ENCODE measurements at places on chromosomes 7 and 10.

DNA sequence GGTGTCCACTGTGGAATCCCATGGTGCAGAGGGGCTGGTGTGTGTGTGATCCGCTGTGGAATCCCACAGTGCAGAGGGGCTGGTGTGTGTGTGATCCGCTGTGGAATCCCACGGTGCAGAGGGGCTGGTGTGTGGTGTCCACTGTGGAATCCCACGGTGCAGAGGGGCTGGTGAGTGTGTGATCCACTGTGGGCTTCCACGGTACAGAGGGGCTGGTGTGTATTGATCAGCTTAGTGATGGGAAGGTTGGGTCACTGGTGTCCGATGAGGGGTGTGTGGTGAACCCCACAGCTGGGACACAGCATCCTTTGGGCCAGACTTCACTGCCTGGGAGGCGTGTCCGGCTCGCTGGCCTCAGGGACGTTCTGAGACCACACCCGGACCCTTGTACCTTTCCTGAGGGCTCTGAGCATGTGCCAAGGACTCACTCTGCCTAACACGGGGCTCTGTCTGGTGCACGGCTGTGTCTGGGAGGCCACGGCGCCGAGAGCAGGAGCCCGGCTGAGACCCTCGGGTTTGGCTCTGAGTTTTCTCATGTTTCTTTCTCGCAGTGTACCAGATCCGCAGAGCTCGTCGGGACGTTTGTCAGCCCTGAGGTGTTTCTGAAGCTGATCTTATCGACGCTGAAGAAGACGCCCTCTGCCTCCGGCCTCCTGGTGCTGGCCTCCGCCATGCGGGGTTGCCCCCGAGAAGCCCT lies 29.3 kb upstream of the PRKAR1B start:
- DNase-seq, result no peak

GRCh38 chr10:132602614-132603013 lies 65.0 kb downstream of the INPP5A start:
- no peak for DNase-seq

- no peak for DNase-seq
Observed at GRCh38 chr10:79239924-79240581, 107.2 kb upstream of the PPIF start.

GRCh38 chr10:97903128-97904017 lies 53.7 kb downstream of the GOLGA7B start:
- no peak for DNase-seq

GRCh38 chr10:48287417-48288391 lies 13.2 kb upstream of the FRMPD2 start:
- DNase-seq, result no peak

GRCh38 chr7:68964060-68964459 lies 634.2 kb upstream of the AUTS2 start:
- DNase-seq, result no peak

GRCh38 chr7:131940621-131941165 lies 384.3 kb upstream of the PODXL start:
- no peak for DNase-seq

- no peak for DNase-seq
Observed at GRCh38 chr7:44150466-44150832, 9.3 kb upstream of the MYL7 start.
